ENCODE measurements at places on chromosomes 4 and X. TPM values are rescaled to one million over a fixed set of nuclear protein-coding genes. Genes with fewer than 3 reads are reported as not detected.
A peak's percentile ranks its signal among the peaks of the same experiment; 100 is the strongest.

The TMEM31 gene
- total RNA-seq: not detected

DNA sequence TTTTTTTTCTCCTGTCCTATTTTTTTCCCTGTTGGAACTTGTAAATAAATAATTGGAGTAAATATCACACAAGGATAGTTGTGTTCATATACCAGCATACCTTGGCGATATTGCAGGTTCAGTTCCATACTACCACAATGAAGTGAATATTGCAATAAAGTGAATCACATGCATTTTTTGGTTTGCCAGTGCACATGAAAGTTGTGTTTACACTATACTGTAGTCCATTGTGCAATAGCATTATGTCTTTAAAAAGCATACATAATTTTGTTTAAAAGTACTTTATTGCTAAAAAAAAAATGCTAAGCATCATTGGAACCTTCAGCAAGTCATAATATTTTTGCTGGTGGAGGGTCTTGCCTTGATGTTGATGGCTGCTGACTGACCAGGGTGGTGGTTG, 88.6 kb downstream of the GSTCD start:
- DNase-seq: no peak
- H3K4me3 ChIP-seq: no peak overlapping the region
- H3K4me1 ChIP-seq: no peaks in the 10 kb centered on the region
- H3K27me3 ChIP-seq: no peaks in the 10 kb centered on the region
- peaks cover 13% of the 10 kb centered on the region for H3K36me3 ChIP-seq

DNA sequence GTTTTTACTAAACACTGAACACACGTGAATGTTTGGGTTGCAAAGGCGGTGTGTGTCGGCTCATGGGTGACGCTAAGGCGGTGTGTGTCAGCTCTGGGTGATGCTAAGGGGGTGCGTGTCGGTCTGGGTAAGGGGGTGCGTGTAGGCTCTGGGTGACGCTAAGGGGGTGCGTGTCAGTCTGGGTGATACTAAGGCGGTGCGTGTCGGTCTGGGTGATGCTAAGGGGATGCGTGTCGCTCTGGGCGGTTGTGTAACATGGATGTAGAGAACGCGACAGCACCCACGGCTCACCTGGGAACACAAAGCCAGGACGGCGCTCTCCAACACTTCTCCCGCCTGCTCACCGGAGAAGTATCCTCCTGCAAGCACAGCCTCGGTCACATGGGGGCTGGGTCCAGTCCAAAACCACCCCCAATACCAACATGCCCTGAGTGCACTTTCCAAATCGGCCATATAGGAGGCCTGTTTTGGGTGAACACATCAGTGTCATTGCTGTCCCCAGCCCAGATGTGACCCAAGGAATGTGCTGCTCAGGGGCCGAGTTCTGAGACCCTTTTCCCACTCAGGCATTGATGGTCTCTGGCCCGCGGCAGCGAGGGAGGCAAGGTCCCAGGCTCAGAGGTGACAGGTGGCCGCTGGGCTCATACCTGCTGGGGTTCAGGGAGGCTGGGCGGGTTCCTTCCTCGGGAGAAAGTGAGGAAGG, 67.1 kb downstream of the ACOX3 start:
- H3K27ac ChIP-seq: no peak overlapping the region
- no peak overlapping the region for H3K4me3 ChIP-seq
- no peaks in the 10 kb centered on the region for H3K4me1 ChIP-seq

- no peaks in the 10 kb centered on the region for H3K27me3 ChIP-seq
- DNase-seq: no peak
- no peak overlapping the region for H3K4me3 ChIP-seq
- no peaks in the 10 kb centered on the region for H3K4me1 ChIP-seq
Measured at GRCh38 chr4:7727749-7728148, 211.9 kb downstream of the AFAP1 start.

- H3K4me1 ChIP-seq: no peaks in the 10 kb centered on the region
- H3K27ac ChIP-seq: no peak overlapping the region
- DNase-seq: no peak
- H3K4me3 ChIP-seq: no peak overlapping the region
- no peaks in the 10 kb centered on the region for H3K36me3 ChIP-seq
Measured at GRCh38 chr4:110250023-110250387, 51.6 kb upstream of the ELOVL6 start.

- no peak overlapping the region for H3K27ac ChIP-seq
- H3K36me3 ChIP-seq: no peaks in the 10 kb centered on the region
- no peak for DNase-seq
- H3K4me1 ChIP-seq: peaks cover 21% of the 10 kb centered on the region
Measured at GRCh38 chr4:101306225-101306624, 41.1 kb downstream of the PPP3CA start.

- no peaks in the 10 kb centered on the region for H3K4me1 ChIP-seq
- H3K4me3 ChIP-seq: no peak overlapping the region
- no peaks in the 10 kb centered on the region for H3K27me3 ChIP-seq
- H3K27ac ChIP-seq: no peak overlapping the region
Measured at GRCh38 chr4:14924812-14925344, 77.4 kb upstream of the CPEB2 start.

The IQCM gene
- total RNA-seq: not detected

- H3K4me1 ChIP-seq: no peaks in the 10 kb centered on the region
- no peaks in the 10 kb centered on the region for H3K27me3 ChIP-seq
- H3K36me3 ChIP-seq: no peaks in the 10 kb centered on the region
- H3K27ac ChIP-seq: no peak overlapping the region
- DNase-seq: no peak
Measured at GRCh38 chr4:129314781-129315180, 218.8 kb downstream of the C4orf33 start.

The PABPC5 gene
- not detected for total RNA-seq

The FAT4 gene
- not detected for total RNA-seq

DNA sequence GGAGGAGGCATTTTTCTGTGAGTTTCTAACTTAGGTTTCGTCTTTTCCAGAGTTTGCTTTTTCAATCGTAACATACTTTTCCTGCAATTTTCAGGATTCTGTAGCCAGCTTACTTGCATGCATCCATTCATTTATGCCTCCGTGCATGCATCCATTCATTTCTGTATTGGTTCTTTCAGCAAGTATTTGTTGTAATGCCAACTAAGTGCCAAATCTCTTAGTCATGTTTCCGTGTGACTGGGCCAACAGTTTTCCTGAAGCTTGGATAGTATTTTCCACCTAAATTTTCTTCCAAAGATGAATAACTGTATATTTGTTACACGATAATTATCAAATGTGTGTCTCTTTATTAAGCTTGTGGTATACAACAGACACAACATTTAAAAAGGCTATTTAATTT, 41.5 kb downstream of the CBLL2 start:
- no peaks in the 10 kb centered on the region for H3K4me1 ChIP-seq

- H3K4me1 ChIP-seq: no peaks in the 10 kb centered on the region
- no peak overlapping the region for H3K4me3 ChIP-seq
- no peak overlapping the region for H3K27ac ChIP-seq
- DNase-seq: no peak
- no peaks in the 10 kb centered on the region for H3K27me3 ChIP-seq
Measured at GRCh38 chr4:148235809-148236208, 206.4 kb downstream of the NR3C2 start.

DNA sequence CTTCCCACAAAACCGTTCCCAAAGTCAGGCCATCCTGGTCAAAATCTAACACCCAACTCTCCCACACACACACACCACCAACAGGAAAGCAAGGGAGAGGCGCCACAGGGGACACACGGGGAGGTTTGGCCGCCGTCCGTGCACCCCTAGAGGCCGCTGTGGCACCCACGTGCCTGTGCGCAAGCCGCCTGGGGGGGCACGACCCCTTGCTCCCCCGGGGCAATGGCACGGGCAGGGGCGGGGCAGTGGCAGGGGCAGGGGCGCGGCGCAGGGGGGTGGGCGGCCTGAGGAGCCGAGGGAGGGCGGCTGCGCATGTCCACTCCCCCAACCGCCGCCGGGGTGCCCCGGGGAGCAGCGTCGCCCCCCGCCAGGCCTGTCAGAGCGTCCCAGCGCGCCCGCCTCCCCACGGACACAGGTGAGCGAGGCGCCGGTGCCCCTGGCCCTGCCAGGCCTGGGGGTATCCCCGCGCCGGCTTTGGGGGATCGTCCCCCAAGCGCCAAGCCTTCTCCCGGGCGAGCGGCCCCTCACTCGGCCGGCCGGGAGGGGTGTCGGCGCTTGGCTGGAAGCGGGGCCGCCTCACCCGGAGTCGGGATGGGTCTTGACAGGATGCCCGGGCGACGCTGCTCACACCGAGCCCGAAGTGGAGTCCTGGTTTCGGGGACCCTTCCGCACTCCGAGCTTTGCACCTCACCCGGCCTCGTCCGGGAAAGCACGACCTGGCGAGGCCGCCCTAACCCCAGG, at the start of gene ERAS:
ERAS (plus strand) TSS at position 379 of the 741 bp plus-strand sequence. CDS start 2,611 bp downstream, outside the sequence.
- H3K27me3 ChIP-seq: peaks cover 27% of the 10 kb centered on the region
- no peak for DNase-seq
- H3K4me3 ChIP-seq: no peak within 1 kb of the TSS
- H3K27ac ChIP-seq: no peak within 1 kb of the TSS
- H3K36me3 ChIP-seq: peaks cover 25% of the 10 kb centered on the region

The HSD17B13 gene
- total RNA-seq: 0.10 TPM

DNA sequence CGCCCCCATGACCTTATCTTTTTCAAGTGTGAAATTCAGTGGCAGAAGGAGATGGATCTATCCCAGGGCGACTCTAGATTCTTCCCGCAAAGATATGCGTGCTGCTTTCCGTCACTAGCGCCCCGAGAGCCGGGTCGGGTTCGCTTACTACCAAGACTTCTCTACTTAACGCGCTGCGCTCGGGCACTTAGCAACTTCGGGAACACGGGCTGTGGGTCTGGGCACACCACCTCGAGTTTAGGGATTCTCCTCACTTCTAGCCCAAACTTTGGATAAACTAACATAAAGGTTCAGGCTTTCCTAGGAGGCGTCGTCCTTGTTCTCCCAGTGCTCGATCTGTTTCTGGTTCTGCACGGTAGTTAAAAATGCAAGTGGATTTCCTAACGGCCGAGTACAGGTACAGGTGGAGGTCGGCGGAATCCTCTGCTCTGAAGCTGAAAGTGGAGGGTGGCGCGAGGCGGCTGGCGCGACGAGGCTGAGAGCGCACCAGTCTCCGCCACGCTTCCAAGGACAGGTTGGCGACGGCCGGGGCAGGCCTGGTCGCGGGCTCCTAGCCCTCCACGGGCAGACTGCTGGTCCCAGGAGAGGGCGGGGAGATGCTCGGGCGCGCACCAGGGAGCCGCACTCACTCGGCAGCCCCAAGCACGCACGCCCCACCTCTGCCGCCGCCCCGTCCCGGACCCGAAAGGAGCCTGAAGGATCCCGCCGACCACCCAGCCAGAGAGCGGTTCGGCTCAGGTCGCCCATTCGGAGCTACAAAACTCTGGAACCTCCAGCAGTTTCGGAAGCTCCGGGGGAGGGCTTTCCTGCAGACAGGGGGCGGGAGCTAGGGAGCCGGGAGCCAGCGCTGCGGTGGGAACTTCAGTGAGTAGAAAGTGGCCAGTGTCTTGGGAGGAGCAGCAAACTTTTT, 100.8 kb upstream of the TENM3 start:
- H3K4me1 ChIP-seq: peaks cover 21% of the 10 kb centered on the region
- peaks cover 71% of the 10 kb centered on the region for H3K27me3 ChIP-seq
- no peak overlapping the region for H3K27ac ChIP-seq
- H3K4me3 ChIP-seq: peak overlapping the region; percentile 17

The LRRC66 gene
- 0.28 TPM for total RNA-seq

DNA sequence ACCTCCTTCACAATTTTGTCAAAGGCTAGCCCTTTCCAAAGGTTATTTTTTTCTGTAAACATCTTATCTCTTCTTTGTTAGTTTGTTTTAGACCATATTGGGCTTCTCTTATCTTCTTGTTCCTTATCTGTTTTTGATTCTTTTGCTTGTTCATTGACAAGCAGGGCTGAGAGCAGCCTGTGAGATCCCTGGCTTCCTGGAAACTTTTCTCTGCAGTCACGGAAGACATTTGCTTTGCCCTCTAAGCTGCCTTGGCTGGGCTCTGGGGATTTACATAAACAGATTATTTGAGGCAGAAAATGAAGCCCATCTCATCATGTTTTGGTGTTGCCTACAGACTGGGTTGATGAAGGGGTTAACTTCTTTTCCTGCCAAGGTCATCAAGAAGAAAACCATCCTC, 157.4 kb upstream of the AMOT start:
- no peak for DNase-seq
- H3K36me3 ChIP-seq: no peaks in the 10 kb centered on the region
- no peaks in the 10 kb centered on the region for H3K4me1 ChIP-seq
- H3K4me3 ChIP-seq: no peak overlapping the region
- no peaks in the 10 kb centered on the region for H3K27me3 ChIP-seq

- H3K4me3 ChIP-seq: no peak overlapping the region
- no peak overlapping the region for H3K27ac ChIP-seq
- H3K36me3 ChIP-seq: no peaks in the 10 kb centered on the region
- no peaks in the 10 kb centered on the region for H3K4me1 ChIP-seq
- no peak for DNase-seq
- H3K27me3 ChIP-seq: no peaks in the 10 kb centered on the region
Measured at GRCh38 chr4:8559524-8560264, 20.5 kb upstream of the GPR78 start.

GRCh38 chr4:145945431-145946155, 7.0 kb upstream of the ZNF827 start:
- no peak for DNase-seq
- H3K36me3 ChIP-seq: no peaks in the 10 kb centered on the region
- no peaks in the 10 kb centered on the region for H3K4me1 ChIP-seq

The KIAA1210 gene
- not detected for total RNA-seq

- no peak overlapping the region for H3K4me3 ChIP-seq
- DNase-seq: no peak
- H3K36me3 ChIP-seq: peaks cover 47% of the 10 kb centered on the region
- no peaks in the 10 kb centered on the region for H3K27me3 ChIP-seq
Measured at GRCh38 chr4:75484190-75484589, 30.0 kb downstream of the RCHY1 start.

GRCh38 chr4:173074501-173074946, 94.1 kb upstream of the GALNT7 start:
- H3K36me3 ChIP-seq: no peaks in the 10 kb centered on the region
- no peak for DNase-seq
- no peak overlapping the region for H3K4me3 ChIP-seq
- peaks cover 2% of the 10 kb centered on the region for H3K27me3 ChIP-seq

The STARD8 gene
- total RNA-seq: 3.7 TPM

The MAGED4B gene
- 2.9 TPM for total RNA-seq

DNA sequence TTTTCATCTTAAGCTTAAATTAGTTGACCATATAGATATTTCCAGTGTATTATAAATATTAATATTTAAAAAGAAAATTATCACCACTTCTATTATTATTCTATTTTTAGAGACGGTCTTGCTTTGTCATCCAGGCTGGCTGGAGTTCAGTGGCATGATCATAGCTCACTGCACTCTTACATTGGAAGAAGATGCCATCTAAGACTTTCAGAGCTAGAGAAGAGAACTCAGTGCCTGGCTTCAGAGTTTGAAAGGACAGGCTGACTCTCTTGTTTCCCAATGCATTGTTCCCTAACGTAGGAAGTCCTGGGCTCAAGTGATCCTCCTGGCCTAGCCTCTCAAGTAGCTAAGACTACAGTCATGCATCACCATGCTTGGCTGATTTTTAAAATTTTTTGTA, 75.9 kb downstream of the FIP1L1 start:
- no peak overlapping the region for H3K4me3 ChIP-seq
- no peak overlapping the region for H3K27ac ChIP-seq
- H3K4me1 ChIP-seq: peaks cover 7% of the 10 kb centered on the region
- DNase-seq: no peak

GRCh38 chr4:113300471-113300928, 251.0 kb downstream of the ANK2 start:
- no peak for DNase-seq
- H3K27ac ChIP-seq: no peak overlapping the region
- H3K4me3 ChIP-seq: no peak overlapping the region
- no peaks in the 10 kb centered on the region for H3K36me3 ChIP-seq
- peaks cover 8% of the 10 kb centered on the region for H3K27me3 ChIP-seq

The FGFR3 gene
- 0.45 TPM for total RNA-seq

Measured in activated CD4-positive, alpha-beta memory T cell treated with anti-CD3 and anti-CD28 coated beads, Interleukin-2, amount 10 ng/mL, durations not matched to agents 7 days and 5 days (primary cell).